ELF-1 (cell line): ENCODE measurements at places on chromosomes 4 and X.

- DNase-seq: peak; percentile 62
Measured at GRCh38 chrX:63250253-63250868, 100.8 kb downstream of the SPIN4 start.

DNA sequence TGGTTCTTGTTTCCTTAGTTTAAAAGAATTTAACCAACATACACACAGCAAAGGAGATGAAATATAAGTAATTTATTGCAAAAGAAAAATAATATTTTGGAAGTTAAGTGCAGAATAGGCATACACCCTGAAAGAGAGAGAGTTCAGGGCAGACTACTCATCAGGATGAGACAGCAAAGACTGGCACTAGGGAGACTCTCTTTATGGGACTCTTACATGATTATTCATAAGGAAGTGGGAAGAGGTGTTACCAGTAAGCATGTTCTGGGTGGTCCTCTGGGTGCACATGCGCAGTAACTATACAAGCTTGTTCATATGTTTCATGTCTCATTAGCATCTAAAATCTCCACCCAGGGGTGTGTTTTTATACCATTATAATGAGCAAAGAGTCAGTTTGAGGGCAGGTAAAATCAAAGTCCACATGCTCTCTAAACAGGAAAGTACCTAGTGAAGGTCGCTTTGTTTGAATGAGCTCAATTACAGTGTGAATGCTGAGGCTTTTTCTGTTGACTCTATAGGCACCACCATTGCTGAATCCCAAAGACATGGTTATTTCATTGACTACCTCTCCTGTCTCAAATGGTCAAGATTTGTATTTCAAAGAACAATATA is 38.2 kb upstream of the PRDM5 start:
- no peak for DNase-seq

DNA sequence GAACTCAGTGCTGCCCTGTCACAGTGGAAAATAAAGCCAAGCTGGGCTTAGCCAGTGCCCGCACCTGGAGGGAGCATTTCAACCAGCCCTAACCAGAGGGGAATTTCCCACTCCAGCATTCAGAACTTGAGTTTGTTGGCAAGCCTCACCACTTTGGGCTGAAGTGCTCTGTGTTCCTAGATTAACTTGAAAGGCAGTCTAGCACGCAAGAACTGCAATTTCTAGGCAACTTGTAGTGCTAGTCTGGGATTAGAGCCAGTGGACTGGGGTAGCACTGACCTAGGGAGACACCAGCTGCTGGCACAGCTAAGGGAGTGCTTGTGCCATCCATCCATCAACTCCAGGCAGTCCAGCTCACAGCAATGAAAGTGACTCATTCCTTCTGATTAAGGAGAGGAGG is 1060.6 kb upstream of the GRID2 start:
- no peak for DNase-seq

- DNase-seq: no peak
Measured at GRCh38 chrX:38898261-38898660, 97.0 kb downstream of the MID1IP1 start.

DNA sequence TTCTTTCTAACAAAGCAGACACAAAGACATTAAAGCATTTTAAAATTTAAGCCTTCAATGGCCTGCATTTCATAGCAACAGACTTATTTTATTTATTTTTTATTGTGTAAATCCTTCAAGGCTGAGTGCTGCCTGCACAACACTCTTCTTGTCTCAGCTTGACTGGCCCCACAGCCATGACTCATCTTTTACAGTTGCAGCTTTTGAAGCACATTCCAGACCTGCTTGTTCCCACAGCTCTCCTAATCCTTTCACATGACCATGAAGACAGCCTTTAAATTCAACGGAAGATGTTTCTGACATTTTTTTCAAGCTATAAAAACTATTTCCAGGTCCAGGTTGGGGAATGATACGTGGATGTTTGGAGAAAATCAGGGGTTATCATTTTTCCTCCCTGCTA is 276.9 kb upstream of the TACR3 start:
- DNase-seq: peak; percentile 88

GRCh38 chr4:189785257-189785656 is 155.4 kb upstream of the FRG1 start:
- peak; percentile 16 for DNase-seq

GRCh38 chrX:31580227-31580626 is 508.4 kb upstream of the FTHL17 start:
- DNase-seq: peak; percentile 9

DNA sequence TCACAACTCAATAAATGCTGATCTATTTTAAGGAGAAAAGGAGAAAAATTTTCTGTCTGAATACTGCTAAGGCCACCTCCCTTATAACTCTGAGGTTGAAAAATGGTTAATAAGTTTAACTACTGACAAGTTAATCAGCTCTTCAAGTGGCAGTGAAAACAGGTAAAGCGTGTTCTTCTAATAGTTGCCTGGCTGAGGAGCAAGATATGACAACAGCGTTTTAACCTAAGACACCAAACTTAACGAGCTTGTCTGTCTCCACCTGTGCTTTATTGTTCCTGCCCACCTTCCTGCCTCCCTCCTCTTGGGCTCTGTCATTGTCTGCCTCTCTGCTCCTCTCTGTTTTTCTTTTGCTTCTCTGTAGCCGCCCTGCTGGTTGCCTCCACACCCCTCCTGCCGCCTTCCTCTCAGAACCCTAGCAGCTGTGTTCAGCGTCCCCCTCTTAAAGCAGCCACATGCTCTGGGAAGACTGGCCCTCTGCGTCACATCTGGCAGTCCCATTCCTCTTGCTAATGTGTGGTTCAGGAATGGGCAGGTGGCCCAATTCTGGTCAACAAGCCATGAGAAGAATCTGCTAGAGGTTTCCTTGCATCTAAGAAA is 4.3 kb upstream of the TSPAN5 start:
- peak; percentile 64 for DNase-seq

DNA sequence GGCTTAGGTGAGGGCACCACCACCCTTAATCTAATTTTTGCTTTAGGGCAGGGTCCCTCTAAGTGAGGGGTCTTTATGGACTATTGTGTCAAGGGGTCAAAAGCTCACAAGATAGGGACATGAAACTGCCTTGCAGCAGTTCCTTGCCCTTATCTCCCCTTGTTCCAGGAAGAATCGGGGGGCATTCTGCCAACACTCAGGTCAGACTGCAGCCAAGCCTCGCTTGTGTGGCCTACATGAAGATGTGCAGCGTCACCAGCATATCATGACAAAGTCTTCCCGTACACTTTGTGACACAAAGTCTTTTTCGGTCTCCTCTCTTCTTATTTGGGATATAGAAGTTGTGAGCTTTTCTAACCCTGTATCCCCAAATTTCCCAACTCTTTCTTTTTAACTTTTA is 17.5 kb upstream of the USP9X start:
- no peak for DNase-seq

GRCh38 chr4:122614621-122615020 is 6.2 kb downstream of the IL21 start:
- no peak for DNase-seq
